ENCODE measurements at places on chromosomes 3 and 15. TPM values are rescaled to one million over a fixed set of nuclear protein-coding genes. Genes with fewer than 3 reads are reported as not detected.

MST1R gene
- 2.9 TPM for total RNA-seq

DNA sequence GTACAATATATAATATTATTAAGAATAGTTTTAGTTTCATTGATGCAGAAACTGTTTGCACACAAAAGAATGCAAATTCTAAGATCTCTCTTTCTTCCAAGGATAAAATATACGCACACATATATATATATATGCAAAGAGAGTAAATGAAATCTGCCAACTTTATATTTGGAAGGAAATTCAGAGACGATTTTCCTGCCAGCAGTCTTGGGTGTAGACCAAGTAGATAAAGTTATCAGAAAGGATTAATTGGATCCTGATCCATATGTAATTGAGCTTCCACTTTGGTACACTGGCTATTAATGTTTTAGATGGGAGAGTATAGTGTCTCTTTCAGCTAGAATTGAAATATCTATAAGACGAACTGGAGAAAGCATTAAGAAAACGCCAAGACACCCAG lies 295.4 kb upstream of the IL12A start:
- H3K27me3 ChIP-seq = no peaks in the 10 kb centered on the region
- no peak overlapping the region for H3K4me3 ChIP-seq
- H3K27ac ChIP-seq = no peak overlapping the region
- H3K36me3 ChIP-seq = no peaks in the 10 kb centered on the region

NANOGP8 gene
- total RNA-seq = not detected

DNA sequence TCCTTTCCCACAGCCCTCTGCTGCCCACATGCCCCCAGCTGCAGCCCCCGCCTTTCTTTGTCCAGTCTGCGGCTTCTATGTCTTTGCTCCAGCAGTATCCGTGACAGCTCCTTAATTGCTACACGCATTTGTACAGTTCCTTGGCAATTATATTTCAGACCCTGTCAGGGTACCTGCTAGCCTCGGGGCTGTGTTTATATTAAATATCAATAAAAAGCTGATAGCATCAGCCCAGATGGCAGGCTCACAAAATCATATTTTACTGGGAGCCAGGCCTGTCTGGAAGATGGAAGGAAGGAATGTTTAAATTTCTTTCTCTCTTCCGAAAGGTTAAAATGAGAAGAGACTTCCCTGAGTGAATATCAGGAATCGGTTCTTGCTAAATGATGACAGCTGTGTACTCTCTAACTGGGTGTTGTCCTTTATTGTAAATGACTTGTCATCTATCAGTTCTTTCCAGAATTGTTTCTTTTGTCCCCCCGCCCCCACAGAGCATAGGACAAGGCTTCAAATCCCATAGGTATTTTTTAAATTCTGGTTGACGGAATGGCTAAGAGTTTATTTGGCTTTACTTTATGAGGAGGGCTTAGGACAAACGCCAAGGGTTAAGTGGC lies 378.1 kb downstream of the LRTM1 start:
- DNase-seq = no peak
- H3K36me3 ChIP-seq = no peaks in the 10 kb centered on the region
- no peak overlapping the region for H3K4me3 ChIP-seq
- H3K27me3 ChIP-seq = no peaks in the 10 kb centered on the region
- H3K27ac ChIP-seq = no peak overlapping the region

GRCh38 chr3:175238801-175239200 lies 379.7 kb downstream of the NAALADL2 start:
- no peak for DNase-seq
- no peaks in the 10 kb centered on the region for H3K36me3 ChIP-seq
- H3K4me1 ChIP-seq = no peaks in the 10 kb centered on the region
- H3K27ac ChIP-seq = no peak overlapping the region
- H3K27me3 ChIP-seq = no peaks in the 10 kb centered on the region

- no peak overlapping the region for H3K4me3 ChIP-seq
- H3K4me1 ChIP-seq = peaks cover 19% of the 10 kb centered on the region
- peaks cover 10% of the 10 kb centered on the region for H3K36me3 ChIP-seq
These were observed 31.7 kb downstream of the EDC3 start for GRCh38 chr15:74664028-74664616.

GRCh38 chr15:25094519-25094918 lies 139.7 kb downstream of the SNRPN start:
- H3K4me1 ChIP-seq = no peaks in the 10 kb centered on the region
- H3K4me3 ChIP-seq = no peak overlapping the region
- DNase-seq = peak; percentile 45

GRCh38 chr3:87311309-87311708 lies 34.9 kb upstream of the POU1F1 start:
- H3K27ac ChIP-seq = no peak overlapping the region
- no peak for DNase-seq
- H3K27me3 ChIP-seq = no peaks in the 10 kb centered on the region
- H3K36me3 ChIP-seq = no peaks in the 10 kb centered on the region
- no peaks in the 10 kb centered on the region for H3K4me1 ChIP-seq
- H3K4me3 ChIP-seq = no peak overlapping the region

DNA sequence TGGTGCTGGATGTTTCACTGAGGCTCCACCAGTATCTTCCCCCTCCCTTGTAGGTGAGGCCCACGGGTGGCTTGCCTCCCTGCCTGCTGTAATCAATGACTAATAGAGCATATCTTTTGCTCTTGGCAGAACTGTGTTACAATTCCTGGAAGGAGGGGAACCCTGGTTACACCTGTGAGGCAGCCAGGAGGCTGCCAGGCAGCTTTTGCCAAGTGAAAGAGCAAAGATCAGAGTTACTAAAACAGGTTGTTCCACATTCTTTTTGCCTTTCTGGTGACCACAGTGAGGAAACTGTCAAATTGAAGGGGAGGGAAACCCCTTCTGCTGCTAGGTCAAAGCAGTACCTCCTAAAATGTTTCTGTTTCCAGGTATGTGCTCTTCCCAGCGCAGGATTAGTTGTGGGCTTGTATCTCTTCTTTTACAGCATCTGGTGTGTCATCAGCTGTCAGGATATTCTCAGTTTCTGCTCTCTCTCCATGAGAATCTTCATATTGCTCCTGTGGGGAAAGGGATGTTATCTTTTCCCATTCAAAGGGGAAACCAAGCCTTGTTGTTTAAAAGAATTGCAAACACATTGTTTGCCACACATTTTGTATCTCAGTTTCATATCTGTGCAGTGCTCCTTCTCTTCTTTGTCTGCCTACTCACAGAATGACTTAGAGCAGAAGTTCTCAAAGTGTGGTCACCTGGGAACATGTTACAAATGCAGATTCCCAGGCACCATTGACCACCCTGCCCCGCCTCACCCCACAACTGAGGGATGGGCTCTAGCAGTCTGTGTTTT lies 137.4 kb upstream of the UMPS start:
- no peak overlapping the region for H3K27ac ChIP-seq
- H3K4me3 ChIP-seq = no peak overlapping the region
- H3K36me3 ChIP-seq = no peaks in the 10 kb centered on the region
- no peak for DNase-seq
- no peaks in the 10 kb centered on the region for H3K27me3 ChIP-seq
- H3K4me1 ChIP-seq = no peaks in the 10 kb centered on the region

DNA sequence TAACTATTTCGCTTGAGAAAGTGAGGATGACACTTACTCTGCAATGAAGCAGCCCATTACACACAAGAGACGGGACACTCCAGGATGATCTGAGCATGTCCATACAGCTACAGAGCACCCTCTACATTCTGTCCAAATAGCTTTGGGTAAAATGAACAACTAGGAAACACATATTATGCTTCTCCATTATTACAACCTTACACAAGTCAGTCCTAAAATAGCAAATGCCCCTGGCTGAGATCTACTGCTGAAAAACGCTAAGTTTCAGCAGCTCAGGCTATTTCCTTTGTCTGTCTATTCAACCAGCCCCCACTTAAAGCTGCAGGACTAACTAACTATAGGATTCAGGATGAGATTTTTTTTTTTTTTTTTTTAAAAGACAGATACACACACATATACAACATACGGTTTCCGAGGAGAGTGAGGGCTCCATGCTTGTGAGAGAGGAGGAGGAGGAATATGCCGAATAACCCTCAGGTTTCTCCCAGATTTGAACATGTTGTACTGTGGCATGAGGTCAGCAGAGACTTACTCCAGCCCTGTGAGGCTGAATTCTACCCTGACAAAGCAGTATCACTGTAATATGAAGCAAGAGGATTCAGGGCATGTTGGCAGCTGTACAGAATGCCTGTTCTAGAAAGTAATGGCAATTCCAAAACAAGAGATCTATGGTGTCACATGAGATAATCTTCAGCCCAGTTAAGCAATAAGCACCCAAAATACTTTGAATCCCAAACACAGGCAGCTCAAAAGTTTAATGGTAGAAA lies 117.3 kb upstream of the PLXND1 start:
- no peaks in the 10 kb centered on the region for H3K36me3 ChIP-seq
- H3K27ac ChIP-seq = peak overlapping the region; percentile 48
- no peak for DNase-seq
- H3K4me3 ChIP-seq = no peak overlapping the region
- peaks cover 11% of the 10 kb centered on the region for H3K4me1 ChIP-seq

GRCh38 chr3:123374016-123374415 lies 74.9 kb downstream of the ADCY5 start:
- peak; percentile 14 for DNase-seq
- H3K36me3 ChIP-seq = no peaks in the 10 kb centered on the region
- no peaks in the 10 kb centered on the region for H3K27me3 ChIP-seq
- H3K4me1 ChIP-seq = no peaks in the 10 kb centered on the region
- H3K27ac ChIP-seq = no peak overlapping the region

DNA sequence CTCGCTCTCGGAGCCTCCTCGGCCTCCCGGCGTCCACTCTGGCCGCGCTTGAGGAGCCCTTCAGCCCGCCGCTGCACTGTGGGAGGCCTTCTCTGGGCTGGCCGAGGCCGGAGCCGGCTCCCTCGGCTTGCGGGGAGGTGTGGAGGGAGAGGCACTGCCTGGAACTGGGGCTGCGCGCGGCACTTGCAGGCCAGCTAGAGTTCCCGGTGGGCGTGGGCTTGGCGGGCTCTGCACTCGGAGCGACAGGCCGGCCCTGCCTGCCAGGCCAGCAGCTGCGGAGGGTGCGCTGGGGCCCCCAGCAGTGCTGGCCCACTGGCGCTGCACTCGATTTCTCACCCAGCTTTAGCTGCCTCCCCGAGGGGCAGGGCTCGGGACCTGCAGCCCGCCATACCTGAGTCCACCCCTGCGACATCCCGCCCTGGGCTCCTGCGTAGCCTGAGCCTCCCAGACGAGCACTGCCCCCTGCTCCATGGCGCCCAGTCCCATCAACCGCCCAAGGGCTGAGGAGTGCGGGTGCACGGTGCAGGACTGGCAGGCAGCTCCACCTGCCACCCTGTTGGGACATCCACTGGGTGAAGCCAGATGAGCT lies 765.0 kb downstream of the IGSF11 start:
- peak; percentile 62 for DNase-seq
- H3K27me3 ChIP-seq = no peaks in the 10 kb centered on the region
- no peak overlapping the region for H3K27ac ChIP-seq
- no peaks in the 10 kb centered on the region for H3K36me3 ChIP-seq

GRCh38 chr3:76661527-76662250 lies 378.2 kb upstream of the ROBO2 start:
- H3K27ac ChIP-seq = no peak overlapping the region
- no peaks in the 10 kb centered on the region for H3K27me3 ChIP-seq
- H3K36me3 ChIP-seq = no peaks in the 10 kb centered on the region
- DNase-seq = no peak

SPINK8 gene
- total RNA-seq = not detected

DNA sequence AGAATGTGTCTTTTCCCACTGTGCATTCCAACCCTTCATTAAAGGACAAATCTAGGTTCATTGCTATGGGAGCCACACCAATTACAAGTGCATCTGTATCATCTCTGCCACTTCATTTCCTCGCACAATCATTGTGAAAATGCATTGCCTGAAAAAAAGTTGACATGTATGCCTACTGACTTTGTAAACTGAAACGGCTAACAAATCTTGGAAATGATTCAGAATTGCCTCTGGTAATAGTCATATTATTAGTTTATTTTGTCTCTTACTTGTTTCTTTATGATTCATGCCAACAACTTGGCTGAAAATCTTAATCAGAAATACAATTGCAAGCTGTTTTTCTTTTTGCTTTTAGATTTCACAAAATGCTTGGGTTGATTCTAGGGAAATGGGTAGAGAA lies 497.1 kb downstream of the ZIC1 start:
- DNase-seq = no peak
- no peak overlapping the region for H3K4me3 ChIP-seq
- no peaks in the 10 kb centered on the region for H3K27me3 ChIP-seq
- no peak overlapping the region for H3K27ac ChIP-seq

SATB1 gene
- total RNA-seq = 60.2 TPM

CSPG4 gene
- 10.2 TPM for total RNA-seq

DNA sequence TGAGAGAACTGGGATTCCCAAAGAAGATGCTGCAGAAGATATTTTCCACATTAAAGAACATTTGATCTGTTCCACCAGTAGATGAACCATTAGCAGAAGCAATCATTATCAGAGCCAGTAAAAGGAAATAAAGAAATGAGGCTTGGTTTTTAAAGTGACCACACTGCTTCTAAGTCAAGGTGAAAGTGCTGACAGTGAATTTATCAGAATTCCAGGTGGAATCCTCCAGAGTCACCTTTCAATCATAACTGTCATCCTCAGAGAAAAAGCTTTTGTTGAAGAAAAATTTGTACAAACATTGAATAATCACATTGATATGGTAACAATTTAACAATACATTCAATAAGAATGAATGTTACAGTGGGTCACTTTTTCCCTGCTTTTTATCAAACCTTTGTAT lies 99.8 kb downstream of the GREM1 start:
- no peak overlapping the region for H3K27ac ChIP-seq
- H3K4me1 ChIP-seq = no peaks in the 10 kb centered on the region
- no peak overlapping the region for H3K4me3 ChIP-seq
- H3K36me3 ChIP-seq = no peaks in the 10 kb centered on the region

DNA sequence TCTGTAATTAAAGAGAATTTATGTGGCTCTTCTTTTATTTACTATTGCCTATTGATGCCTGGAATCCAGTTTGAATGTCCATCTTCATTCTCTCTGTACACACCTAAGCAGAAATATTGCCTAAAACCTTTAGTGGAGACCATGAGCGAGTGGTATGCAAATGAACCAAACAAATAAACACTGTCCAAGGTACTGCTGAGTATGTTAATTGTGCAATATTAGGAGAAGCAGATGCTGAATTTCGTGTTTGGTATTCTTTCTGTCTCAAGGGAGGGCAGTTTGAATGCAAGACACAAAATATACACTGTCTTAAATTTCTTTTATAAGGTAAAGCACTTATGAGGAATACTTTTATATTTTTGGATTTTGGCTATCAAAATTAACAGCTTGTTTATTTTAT lies 440.9 kb downstream of the RBMS3 start:
- no peaks in the 10 kb centered on the region for H3K36me3 ChIP-seq
- H3K27me3 ChIP-seq = no peaks in the 10 kb centered on the region
- H3K27ac ChIP-seq = no peak overlapping the region
- no peaks in the 10 kb centered on the region for H3K4me1 ChIP-seq

SLC9C1 gene
- total RNA-seq = not detected

GRCh38 chr3:46866720-46867549 lies 3.7 kb upstream of the MYL3 start:
- H3K27me3 ChIP-seq = no peaks in the 10 kb centered on the region
- no peak overlapping the region for H3K4me3 ChIP-seq
- H3K4me1 ChIP-seq = no peaks in the 10 kb centered on the region
- H3K27ac ChIP-seq = peak overlapping the region; percentile 48

All from spleen (tissue), 13 donors.